ENCODE measurements at places on chromosomes 4 and X. TPM values are rescaled to one million over a fixed set of nuclear protein-coding genes. Genes with fewer than 3 reads are reported as not detected.

Gene LRIT3
- total RNA-seq, result 0.03 TPM

Gene CYTL1
- total RNA-seq, result 6.6 TPM

Gene RTL9
- total RNA-seq, result 1.9 TPM

Gene PAGE2B
- total RNA-seq, result not detected

Gene PPEF2
- not detected for total RNA-seq

Gene NDST4
- 15.8 TPM for total RNA-seq

Gene CXCL1
- total RNA-seq, result 0.23 TPM

Gene MAGIX
- 0.53 TPM for total RNA-seq

Gene CYLC1
- not detected for total RNA-seq

Gene RELL1
- total RNA-seq, result 90.9 TPM

Gene FAT4
- 1.2 TPM for total RNA-seq

Gene PABPC1L2A
- not detected for total RNA-seq

Gene L1CAM
- 14.7 TPM for total RNA-seq

Gene TCEAL2
- total RNA-seq, result not detected

Gene RAB33A
- not detected for total RNA-seq

Gene CXorf65
- total RNA-seq, result 0.28 TPM

Gene SPANXD
- total RNA-seq, result not detected

- DNase-seq, result peak; percentile 78
Measured at GRCh38 chr4:80956421-80956820, 74.1 kb upstream of the BMP3 start.

GRCh38 chrX:3638280-3638873 lies 75.1 kb downstream of the PRKX start:
- peak; percentile 80 for DNase-seq

GRCh38 chr4:99652596-99653436 lies 4.8 kb downstream of the C4orf54 start:
- DNase-seq, result peak; percentile 78

GRCh38 chrX:24396236-24396930 lies 35.9 kb downstream of the SUPT20HL1 start:
- DNase-seq, result no peak

GRCh38 chr4:168743601-168744000 lies 246.7 kb downstream of the PALLD start:
- DNase-seq, result no peak

DNA sequence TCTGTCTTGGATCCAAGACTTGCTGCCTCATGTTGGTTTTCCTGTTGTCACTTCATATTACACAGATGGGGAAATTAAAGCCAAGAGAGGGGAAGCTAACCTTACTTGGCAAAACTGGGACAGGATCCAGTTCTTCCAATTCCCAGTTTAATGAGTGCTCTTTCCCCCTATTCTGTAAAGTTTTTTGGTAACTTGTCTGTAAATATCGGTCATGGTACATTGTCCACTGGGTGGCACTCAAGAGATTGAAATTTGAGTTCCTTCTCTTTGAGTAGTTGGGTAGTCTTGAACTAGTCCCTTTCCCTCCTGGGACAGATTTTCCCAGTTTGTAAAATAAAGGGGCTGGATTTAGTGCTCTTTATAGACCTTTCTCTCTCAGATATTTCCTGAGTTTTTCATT lies 12.4 kb upstream of the EOLA2 start:
- DNase-seq, result peak; percentile 48

GRCh38 chrX:85052636-85053343 lies 49.1 kb downstream of the APOOL start:
- peak; percentile 6 for DNase-seq

GRCh38 chrX:148659481-148659880 lies 159.1 kb downstream of the AFF2 start:
- DNase-seq, result no peak

DNA sequence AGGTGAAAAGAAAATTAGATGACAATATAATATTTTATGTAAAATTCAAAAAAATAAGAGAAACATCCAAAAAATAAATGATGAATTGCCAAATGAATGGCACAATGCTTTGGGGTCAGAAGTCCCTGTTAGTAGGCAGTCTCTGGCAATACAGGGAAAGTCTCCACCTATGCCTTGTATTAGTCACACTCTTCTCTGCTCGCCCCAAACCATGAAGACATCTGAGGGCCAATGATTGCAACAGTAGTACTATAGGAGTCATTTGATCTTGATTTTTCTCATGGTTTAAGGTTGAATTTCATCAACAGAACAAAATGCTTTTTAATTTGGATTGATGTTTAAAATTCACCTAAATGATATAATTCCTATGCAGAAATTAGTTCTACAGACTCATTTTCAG lies 3.9 kb upstream of the PRSS12 start:
- DNase-seq, result no peak

DNA sequence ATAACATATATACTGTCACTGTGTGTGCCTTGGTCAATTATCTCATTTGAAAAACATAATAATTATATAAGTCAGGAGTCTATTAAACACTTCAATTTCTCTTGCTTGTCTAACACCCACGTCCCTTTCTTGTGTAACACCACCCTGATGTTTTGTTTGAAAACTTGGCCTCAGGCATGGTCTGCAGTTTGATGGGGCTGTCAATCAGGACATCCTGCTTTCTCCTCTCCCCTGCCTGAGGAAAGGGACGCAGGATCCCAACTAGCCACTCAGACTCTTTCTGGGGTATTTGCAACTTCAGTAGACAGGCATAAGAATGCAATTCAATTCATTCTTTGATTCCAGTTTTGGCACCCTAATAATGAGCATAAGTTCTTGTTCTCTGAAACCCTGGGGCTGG lies 48.8 kb downstream of the DKK2 start:
- no peak for DNase-seq

- DNase-seq, result no peak
Measured at GRCh38 chr4:113476800-113477199, 284.7 kb downstream of the CAMK2D start.

- DNase-seq, result no peak
Measured at GRCh38 chr4:85837439-85837733, 362.4 kb downstream of the ARHGAP24 start.

DNA sequence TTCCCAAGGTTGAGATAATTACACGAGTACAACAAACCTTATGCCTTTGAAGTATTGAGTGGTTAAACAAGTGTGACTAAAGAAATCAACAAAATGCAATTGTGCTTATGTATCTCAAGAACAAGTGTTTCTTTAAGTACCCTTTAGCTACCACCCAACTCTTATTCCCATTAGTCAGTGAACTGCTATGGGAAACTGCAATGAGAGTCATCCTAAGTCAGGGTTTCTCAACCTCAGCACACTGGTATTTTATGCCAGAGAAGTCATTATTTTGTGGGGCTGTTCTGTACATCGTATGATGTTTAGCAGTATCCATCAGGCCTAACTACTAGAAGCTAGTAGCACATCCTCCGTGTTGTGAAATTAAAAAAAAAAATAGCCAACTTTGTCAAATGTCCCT lies 549.1 kb upstream of the BOD1L1 start:
- DNase-seq, result no peak

DNA sequence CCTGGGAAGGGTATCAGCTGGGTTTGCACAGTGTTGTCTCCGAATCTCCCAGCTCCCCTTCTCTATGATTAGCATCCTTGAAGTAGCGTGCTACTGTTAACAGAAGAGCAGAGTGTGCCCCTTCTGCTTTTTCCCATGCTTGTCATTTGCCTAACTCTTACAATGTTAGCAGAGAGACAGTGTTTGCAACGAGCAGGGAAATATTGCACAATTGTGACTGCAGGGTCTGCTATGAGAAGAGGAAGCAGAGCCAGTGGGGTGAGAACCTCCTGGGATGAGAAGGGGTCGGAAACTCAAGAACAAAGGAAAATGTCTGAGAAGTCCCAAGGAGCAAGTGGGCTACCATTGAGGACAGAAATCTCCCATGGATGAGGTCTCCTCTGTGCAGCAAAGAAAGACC lies 7.8 kb upstream of the CHRNA9 start:
- no peak for DNase-seq

DNA sequence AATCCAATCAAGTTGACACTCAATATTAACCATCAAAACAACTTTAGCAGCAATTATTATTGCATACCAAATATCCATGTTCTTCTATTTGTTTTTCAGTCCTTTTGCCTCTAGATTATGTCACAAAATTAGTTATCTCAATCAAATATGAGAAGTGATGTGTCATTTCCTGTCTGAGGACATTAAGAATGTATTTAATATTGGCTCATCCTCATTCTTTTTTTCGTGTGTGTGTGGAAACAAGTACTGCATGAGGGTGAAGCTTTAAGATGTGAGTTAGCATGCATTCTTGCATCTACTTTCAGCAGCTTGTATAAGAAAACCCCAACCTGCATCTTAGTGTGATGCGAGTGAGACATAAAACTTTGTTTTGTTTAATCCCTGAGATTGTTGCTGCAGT lies 301.4 kb downstream of the GRIA2 start:
- DNase-seq, result no peak

DNA sequence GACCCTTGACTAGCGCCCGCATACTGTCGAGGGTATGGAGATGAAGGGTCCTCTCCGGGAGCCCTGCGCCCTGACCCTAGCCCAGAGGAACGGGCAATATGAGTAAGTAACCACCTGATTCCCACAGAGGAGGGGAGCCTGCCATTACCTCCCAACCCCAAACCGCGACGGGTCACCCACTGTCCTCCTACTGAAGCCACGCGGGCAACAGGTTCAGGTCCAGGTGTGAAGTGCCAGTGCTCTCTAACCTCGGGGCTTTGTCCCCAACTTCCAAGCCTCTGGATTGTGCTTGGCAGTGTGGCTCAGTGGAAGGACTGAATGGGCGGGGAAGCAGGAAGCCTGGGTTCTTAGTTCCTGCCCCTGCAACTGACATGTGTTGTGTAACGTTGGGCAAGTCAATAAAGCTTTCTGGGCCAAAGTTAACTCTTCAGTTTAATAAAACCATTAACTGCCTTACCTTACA lies 694 bp downstream of the OCRL start:
- DNase-seq, result peak; percentile 6

GRCh38 chr4:107931775-107932321 lies 499 bp downstream of the CYP2U1 start:
- no peak for DNase-seq

- no peak for DNase-seq
Measured at GRCh38 chrX:103742339-103742738, 31.6 kb downstream of the TMEM31 start.

DNA sequence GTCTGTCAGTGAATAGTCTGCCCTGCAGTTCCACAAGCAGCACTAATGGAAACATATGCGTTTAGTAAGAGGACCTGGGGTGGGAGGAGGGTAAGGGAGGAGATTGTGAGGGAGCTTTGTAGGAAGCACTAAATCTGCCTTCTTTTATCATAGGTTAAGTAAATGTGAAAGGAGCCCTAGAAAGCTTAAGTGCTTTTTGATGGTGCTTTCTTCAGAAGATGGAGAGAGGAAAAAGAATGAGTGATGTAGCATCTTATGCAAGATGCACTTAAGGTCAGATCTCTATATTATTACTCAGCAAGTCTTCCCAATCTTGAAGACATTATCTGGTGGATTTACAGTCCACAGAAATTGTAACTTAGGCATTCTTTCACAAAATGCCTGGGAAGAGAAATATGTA lies 322.7 kb downstream of the PDHA2 start:
- no peak for DNase-seq

- no peak for DNase-seq
Measured at GRCh38 chr4:103029300-103029699, 9.8 kb upstream of the SLC9B1 start.

- DNase-seq, result no peak
Measured at GRCh38 chr4:118911238-118911703, 22.6 kb downstream of the SYNPO2 start.

- DNase-seq, result no peak
Measured at GRCh38 chr4:79334783-79335182, 8.9 kb upstream of the NAA11 start.

- peak; percentile 21 for DNase-seq
Measured at GRCh38 chrX:38717871-38718270, 83.4 kb upstream of the MID1IP1 start.

- DNase-seq, result no peak
Measured at GRCh38 chr4:151786158-151786495, 25.3 kb upstream of the GATB start.

DNA sequence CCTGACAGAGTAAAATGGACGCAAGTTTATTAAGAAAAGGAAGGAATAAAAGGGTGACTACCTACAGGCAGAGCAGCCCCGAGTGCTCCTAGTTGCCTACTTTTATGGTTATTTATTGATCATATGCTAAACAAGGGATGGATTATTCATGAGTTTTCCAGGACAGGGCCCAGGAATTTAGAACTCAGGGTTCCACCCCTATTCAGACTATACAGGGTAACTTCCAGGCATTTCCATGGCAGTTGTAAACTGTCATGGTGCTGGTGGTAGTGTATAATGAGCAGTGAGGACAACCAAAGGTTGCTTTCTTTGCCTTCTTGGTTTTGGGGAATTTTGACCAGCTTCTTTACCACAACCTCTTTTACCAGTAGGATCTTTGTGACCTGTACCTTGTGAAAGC lies 27.7 kb upstream of the CXCL3 start:
- DNase-seq, result no peak

- peak; percentile 73 for DNase-seq
Measured at GRCh38 chr4:8050555-8051206, 107.9 kb downstream of the ABLIM2 start.

GRCh38 chr4:44679060-44679459 lies 840 bp downstream of the GUF1 start:
- no peak for DNase-seq

GRCh38 chr4:123838474-123838873 lies 441.9 kb downstream of the SPRY1 start:
- DNase-seq, result no peak

DNA sequence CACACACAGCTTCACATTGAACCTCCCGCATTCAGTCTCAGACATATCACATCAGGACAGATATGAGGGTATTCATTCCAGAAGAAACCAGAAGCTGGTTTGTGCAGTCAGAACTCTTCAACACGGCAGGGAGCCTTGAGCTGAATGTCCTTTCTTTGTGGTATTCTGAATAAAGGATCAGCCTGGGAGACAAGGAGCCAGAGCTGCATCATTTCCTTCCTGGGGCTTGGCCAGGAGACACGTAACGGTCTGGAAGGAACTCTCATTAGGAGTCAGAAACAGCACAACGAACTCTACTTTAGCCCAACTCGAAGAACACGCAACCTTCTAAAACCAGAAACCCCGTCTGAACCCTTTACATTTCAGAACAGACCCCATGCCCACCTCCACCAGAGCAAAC lies 46.4 kb downstream of the KDR start:
- no peak for DNase-seq

- DNase-seq, result peak; percentile 21
Measured at GRCh38 chrX:11050013-11050412, 61.1 kb upstream of the HCCS start.

- no peak for DNase-seq
Measured at GRCh38 chr4:74555843-74556242, 110.9 kb downstream of the AREG start.

All from SJCRH30 (cell line).